ENCODE measurements at places on chromosomes 5 and 9.

DNA sequence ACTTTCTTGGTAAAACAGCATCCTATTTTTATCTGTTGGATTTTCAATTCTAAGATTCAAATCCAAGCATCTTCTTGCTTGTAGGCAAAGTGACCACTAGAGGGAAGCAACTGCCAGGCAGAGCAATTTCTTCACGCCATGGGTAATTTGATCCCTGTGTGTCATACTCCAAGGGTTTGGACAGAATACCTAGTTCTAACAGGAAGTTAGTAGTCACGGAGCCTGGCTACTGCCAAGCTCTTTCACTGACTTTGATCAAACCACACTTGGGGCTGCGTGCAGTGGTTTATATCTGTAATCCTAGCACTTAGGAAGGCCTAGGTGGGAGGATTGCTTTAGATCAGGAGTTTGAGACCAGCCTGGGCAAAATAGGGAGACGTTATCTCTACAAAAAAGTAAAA lies 473.6 kb upstream of the TNC start:
- DNase-seq = peak; percentile 63

GRCh38 chr9:93133681-93134014 lies 403 bp downstream of the NINJ1 start:
- no peak for DNase-seq

GRCh38 chr5:178825444-178825843 lies 34.3 kb upstream of the ZNF354B start:
- DNase-seq = no peak

DNA sequence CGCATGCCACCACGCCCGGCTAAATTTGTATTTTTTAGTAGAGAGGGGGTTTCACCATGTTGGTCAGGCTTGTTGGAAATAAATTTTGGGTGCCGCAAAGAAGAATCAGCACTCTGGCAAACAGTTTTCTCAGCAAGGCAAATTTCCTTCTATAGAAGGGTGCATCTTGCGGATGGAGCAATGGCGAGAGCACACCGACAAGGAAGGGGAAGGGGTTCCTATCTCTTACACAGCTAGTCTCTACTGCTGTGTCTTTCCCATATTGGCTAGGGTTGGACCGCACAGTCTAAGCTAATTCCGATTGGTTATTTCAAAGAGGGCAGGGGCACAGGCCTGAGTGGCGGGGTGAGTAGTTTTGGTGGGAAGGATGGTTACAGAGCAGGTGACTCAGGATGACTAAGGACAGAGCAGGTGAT lies 707 bp downstream of the GTF3C5 start:
- no peak for DNase-seq

GRCh38 chr5:132895719-132896305 lies 22.3 kb downstream of the LEAP2 start:
- no peak for DNase-seq

- DNase-seq = no peak
These were observed 3.5 kb downstream of the HDHD3 start for GRCh38 chr9:113373256-113373655.

GRCh38 chr5:148816782-148817181 lies 9.6 kb upstream of the ADRB2 start:
- DNase-seq = no peak

DNA sequence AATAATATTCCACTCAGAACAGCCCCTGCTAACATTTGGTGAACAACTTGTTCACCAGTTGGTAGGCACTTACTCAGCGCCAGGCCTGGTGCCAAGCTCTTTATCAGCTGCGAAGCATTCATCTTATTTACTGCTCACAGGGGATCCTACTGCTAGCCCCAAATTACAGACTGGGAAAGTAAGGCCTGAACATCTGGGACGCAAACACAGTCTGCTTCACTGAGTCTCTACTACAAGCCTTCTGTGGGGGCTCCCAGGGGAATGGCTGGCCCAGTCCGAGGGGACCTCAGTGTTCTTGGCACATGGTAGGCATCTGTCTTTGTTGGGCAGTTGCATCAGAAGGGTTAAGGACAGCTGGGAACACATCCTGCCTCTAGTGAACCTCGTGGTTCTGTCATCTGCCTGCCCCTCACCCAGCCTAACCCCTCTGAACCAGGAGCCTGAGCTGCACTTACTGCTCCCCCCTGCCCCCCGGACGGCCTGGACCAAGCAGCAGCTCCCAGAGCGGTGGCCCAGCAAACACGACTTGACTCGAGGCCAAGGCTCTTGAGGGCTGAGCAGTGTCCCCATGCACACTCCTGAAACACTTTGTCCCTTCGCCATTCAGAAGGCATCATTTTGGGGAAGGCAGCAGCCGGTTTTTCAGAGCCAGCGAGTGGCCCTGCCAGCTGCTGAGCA lies at the start of gene PHYHD1:
TSS of gene PHYHD1 (plus strand) at position 602 of the 678 bp plus-strand sequence. CDS start 1,342 bp downstream, outside the sequence.
- DNase-seq = no peak

GRCh38 chr9:1051584-1052275 lies 1.6 kb downstream of the DMRT2 start:
- no peak for DNase-seq

GRCh38 chr5:4013106-4013898 lies 417.7 kb downstream of the IRX1 start:
- DNase-seq = no peak
